Right kidney (tissue), 9 donors: ENCODE measurements at places on chromosomes 7 and 10.

DNA sequence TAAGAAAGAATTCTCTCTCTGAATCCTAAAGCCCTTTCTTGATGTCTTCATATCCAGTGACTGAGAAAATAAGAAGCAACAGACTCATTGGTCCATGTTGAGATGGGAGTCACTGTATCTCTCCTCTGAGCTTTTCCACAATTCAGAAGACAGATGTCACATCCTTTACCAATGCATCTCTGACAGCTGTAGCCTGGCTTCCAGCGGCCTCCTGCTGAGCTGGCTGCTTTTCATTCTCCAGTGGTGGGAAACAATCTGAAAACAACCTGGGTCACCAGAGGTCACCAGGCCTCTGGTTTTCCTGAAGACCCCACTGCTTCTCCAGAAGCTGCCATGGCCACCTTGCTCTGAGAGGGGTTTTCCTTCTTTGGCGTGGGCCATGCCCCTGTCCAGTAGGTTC is 18.3 kb upstream of the RPA3 start:
- DNase-seq, result no peak

- no peak for DNase-seq
These were observed 58.8 kb downstream of the SHOC2 start for GRCh38 chr10:110978204-110978603.

GRCh38 chr7:122137251-122138077 is 6.6 kb downstream of the AASS start:
- no peak for DNase-seq

DNA sequence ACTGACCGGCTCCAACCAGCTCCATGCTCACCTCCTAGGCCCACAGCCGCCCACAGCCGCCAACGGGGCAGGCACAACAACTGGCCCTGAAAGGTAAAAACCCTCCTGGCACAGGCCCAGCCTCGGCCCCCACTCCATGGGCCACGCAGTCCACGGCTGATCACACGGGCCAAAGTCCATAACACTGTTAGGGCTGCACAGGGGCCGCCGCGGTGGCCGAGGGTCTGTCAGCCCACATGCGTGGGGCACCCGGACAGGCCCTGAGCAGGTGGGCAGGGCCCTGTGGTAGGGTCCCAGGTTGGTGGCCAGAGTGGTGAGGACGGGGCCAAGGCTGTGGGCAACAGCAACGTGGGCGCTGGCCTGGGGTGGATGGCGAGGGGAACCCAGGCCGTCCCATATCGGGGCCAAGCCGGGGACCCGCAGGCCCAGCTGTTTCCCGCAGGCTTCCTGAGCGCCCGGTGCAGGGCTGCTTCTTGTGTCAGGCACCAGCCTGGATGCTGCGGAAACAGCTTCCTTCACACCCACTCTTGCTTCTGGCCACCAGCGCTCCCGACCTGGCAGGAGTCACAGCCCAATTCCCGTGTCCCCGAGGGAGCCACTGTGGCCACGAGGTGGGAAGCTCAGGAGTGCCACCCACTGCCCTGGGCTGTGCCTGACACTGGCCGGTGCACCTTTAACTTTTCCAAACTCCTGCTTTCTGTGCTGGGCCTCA is 29.2 kb downstream of the CYP2W1 start:
- DNase-seq, result no peak

DNA sequence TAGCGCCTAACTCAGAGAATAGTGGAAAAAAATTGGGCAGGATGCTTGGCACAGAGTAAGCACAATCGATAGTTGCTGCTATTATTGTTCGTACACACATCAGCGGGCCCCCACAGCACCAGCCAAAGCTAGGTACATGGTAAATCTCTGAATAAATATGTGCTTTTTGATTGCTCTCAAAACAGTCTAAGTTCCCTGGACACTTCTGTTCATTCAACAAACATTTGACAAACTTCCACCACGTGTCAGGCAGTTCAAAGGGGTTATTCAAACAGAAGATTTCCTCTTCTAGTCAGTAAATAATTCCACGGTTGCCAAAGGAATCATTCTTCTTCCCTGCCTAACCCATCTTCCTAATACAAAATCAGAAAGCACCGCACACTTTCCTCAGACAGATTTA is 150.8 kb downstream of the DGKI start:
- no peak for DNase-seq

GRCh38 chr10:11319990-11320602 is 291.4 kb downstream of the USP6NL start:
- no peak for DNase-seq

- no peak for DNase-seq
These were observed 1.7 kb downstream of the HIF1AN start for GRCh38 chr10:100537475-100537874.

GRCh38 chr10:81866753-81867152 is 8.2 kb upstream of the NRG3 start:
- no peak for DNase-seq

GRCh38 chr7:142557971-142558582 is 191.2 kb upstream of the PRSS1 start:
- no peak for DNase-seq

DNA sequence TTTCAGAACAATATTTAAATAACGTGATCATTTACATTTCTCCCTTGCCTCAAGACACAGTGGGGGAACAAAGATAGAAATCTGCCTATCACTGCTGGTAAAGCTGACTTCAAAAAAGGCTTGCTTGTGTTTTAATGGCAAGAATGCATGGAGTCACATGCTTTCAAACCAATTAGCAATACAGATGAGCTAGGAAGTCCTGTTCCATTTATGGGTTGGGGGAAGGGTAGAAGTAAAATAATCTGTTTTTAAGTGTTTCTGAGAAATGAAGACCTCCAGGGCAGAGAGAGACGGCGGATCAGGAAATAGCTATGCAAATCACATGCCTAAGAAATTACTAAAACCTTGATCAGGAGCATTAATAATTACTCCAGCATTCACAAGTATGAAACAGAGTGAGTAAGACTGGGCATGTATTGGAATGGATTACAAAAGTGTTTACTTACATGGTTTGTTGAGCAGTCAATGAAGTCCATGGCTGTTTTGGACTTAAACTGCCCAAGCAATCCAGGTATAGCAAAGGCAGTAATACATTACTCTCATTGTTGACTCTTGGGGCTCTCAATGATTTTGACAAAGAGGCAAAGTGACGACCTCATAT is 142.0 kb downstream of the ARID5B start:
- no peak for DNase-seq

GRCh38 chr7:46610746-46611145 is 689.7 kb upstream of the IGFBP3 start:
- DNase-seq, result no peak

GRCh38 chr7:774161-775109 is 47.4 kb upstream of the PRKAR1B start:
- peak; percentile 68 for DNase-seq

- no peak for DNase-seq
These were observed 707 bp upstream of the C1GALT1 start for GRCh38 chr7:7181519-7182155.

GRCh38 chr7:84092207-84092606 is 102.4 kb downstream of the SEMA3A start:
- DNase-seq, result no peak

DNA sequence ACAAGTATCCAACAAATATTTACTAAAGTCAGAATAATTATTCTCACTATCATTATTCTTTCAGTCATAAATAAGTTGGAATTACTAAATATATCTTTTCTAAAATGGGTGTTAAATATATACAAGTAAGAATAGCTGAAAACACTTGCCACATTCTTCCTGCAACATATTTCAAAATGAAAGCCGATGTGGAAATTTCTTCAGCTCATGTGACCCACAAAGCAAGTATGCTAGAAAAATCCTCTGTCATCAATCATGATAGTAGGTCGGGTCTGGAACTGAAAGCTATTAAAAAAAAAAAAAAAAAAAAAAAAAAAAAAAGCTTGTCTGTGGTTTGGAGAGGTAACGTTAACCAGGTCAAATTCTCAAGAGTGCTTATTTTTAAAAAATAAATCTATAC is 344.7 kb downstream of the NEBL start:
- DNase-seq, result no peak
